ENCODE measurements at places on chromosomes 12 and 14.

DNA sequence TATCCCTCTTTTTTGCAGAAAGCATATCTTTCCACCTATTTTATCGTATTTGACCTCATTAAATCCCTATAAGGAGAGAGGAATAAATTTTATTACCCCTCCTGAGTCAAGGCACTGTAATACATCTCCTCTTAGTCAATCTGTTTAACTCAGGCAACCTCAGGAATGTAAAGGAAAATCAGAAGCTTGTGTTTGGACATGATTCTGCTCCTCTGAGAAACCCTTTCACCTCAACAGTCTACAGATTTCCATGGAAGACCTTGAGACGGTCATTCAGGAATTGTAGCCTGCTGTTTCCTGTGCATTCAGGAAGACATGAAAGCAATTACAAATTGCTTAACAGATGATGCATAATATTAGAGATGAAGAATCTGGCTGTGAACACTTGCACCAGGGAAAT, 360.8 kb downstream of the PAWR start:
- no peak for DNase-seq

DNA sequence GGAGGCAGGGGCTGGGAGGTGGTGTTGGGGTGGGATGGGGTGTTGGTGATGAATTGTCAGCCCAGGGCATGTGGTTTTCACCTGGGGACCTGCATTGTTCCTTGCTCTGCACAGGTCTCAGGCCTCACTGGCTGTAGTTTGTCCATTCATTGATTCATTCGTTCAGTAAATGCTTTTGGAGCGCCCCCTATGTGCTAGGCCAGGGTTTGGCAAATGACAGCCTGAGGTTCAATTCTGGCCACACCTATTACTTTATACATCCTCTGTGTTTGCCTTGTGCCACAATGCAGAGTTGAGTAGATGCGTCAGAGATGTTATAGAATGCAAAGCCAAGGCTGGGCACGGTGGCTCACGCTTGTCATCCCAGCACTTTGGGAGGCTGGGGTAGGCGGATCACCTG, 4.7 kb downstream of the ADCK1 start:
- DNase-seq = no peak

DNA sequence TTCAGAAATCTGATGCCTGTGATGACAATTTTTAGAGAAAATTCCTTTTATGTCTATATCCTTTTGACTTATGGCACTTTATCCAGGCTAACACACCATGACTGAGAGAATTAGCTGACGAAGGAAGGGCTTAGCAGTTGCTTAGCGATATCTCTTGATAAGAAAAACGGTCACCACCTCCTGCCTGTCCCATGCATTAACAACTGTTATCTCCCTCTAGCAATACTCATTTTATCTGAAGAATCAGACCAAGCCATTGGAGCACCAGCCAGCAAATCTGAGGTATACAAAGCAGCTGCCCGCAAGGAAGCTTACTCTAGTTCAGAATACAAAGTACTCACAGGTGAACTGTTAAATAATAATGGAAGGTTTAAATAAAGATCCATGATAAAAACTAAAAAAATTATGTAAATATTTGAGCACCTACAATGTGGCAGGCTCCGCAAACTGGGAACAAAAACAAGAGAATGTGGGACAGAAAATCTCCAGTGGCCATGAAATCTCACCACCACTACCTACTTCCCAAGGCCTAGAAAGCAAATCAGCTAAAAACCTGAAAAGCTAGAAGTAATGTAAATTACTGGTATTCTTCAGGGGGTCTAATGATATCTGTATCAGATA, 24.3 kb downstream of the PPM1H start:
- no peak for DNase-seq

GRCh38 chr12:650983-651382, 12.3 kb downstream of the NINJ2 start:
- no peak for DNase-seq

DNA sequence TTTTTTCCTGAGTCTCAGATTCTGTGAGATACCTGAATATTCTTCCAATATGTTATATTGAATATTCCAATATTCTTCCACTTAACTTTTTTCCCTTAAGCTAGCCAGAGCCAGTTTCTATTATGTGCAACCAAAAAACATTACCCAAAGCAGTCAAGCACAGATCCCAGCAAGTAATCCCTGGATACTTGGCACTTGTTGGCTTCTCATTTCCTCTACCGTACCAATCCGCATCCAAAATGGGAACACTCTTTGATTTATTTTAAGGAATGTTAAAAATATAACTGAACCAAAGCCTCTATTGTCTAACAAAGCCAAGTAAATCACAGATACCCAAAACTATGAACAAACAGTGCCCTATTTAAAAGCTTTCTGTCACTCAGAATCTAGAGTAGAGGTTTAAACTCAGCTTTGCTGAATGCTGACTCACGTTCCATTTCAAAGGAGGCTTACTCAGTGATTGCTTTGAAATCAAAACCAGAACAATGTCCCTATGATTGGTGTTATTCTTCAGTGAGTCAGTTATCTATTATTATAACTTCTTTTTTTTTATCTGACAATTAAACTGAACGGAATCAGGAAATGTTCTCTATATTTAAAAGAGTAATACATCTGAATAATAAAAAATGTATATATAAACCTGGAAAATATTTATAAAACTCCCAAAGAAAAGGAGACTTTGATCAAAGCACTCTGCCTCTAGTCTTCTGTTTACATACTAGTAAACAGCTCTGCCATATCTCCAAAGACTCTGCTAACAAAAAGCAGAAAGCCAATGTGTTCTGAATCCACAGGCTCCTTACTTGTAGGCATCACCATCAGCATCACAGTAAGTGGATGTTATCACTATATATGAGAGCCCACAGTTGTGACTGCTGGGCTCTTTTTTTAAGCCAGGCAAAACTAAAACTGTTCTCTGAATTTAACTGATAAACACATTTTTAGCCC, 360.8 kb downstream of the CCDC91 start:
- DNase-seq = no peak

GRCh38 chr12:15632708-15633107, 156.5 kb downstream of the EPS8 start:
- DNase-seq = no peak

GRCh38 chr12:47838286-47838931, 18.7 kb upstream of the HDAC7 start:
- no peak for DNase-seq

All from stimulated activated CD8-positive, alpha-beta memory T cell treated with anti-CD3 and anti-CD28 coated beads, Interleukin-4, amount 100 ng/mL, for 24 hours (primary cell).